ENCODE measurements at places on chromosomes 11 and 22.

DNA sequence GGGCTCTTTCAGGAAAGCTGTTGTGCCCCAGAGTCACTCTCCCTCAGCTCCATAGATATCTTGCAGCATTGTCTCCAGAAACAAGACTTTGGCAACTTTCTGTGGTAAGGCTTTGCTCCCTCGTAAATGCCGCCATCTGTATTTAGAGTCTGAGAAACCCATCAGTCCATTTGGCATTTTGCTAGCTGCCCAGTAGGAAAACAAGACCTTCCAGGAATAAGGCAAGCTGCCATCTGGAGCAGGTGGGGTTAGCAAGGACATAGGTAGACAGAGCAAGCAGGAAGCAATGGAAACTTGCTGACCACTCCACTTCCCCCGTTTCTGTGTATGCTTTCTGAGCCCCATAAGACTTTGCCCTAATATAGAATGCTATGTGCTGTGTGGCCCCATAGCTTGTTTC lies 131.9 kb downstream of the SPATA19 start:
- no peak for DNase-seq

DNA sequence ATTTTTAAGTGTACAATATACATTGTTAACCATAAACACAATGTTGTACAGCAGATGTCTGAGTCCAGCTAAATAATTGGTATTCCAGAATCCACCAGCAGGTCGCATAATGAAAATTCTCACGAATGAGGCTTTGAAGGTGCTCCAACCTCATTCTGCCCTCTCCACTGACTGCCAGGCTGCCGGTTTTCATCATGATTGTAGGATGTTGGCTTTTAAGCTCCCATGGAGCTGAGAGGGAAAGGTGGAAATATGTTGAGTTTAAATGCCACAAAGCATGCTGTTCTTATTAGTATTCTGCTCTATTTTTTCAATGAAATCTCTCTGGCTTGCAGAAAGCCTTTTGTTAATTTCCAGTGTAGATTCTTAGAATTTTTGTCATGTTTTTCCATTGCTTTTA lies 337.2 kb upstream of the DDI1 start:
- DNase-seq: peak; percentile 65

- DNase-seq: peak; percentile 64
Observed at GRCh38 chr11:22792497-22792896, 37.1 kb downstream of the SVIP start.

DNA sequence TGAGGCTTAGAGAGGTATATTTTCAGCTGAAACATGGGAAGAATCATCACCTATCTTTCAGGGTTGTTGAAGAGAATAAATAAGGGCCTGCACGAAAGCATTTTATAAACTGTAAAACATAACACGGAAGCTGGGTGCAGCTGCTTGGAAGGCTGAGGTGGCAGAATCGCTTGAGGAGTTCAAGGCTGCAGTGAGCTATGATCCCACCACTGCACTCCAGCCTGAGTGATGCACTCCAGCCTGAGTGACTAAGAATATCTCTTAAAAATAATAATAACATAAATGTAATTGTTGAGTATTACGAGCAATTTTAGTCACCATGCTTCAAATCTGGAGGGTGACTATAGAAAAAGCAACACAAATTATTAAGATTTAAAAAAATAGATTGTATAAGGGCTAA lies 16.3 kb downstream of the RBFOX2 start:
- DNase-seq: no peak

GRCh38 chr11:10680956-10681487 lies 12.5 kb downstream of the IRAG1 start:
- DNase-seq: no peak

GRCh38 chr22:19714312-19715187 lies at the start of gene SEPTIN5:
SEPTIN5 (plus strand) TSS chr22:19714503; CDS start chr22:19714589, 86 bp downstream.
- no peak for DNase-seq

- DNase-seq: no peak
Observed at GRCh38 chr11:62595124-62595523, 3.8 kb upstream of the TUT1 start.

DNA sequence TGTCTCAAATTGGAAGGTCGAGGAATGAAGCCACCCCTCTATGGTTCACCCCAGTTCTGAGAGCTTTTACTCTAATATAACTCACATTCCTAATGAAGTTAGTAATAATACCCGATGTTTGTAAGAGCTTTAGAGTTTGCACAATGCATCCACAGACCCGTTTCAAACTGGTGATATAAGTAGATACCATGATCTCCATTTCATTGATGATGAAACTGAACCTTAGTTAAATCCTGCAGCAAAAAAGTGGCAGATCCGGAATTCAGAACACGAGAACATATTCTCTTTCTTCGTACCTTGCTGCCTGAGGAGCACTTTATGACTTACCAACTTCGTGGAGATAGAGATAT lies 757 bp upstream of the RBFOX2 start:
- DNase-seq: no peak

- peak; percentile 55 for DNase-seq
Observed at GRCh38 chr11:4087551-4087950, 7.0 kb upstream of the RRM1 start.

- DNase-seq: peak; percentile 62
Observed at GRCh38 chr22:41576877-41577276, 12.8 kb downstream of the PMM1 start.
